AG08395 (cell line): ENCODE measurements at places on chromosomes 1 and 21.

DNA sequence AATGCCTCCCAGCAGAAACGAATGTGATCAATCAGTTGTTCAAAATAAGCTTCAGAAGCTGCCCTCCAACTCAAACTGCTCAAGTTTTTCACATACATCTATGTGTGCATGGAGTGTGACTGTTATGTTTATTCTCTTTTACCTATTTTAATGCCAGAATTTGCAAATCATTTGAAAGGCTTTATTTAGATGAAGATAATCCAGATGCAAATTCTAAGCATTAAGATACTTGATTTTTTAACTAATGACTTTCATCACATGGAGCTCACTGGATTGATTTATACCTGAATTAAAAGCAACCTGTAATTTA, 69.5 kb downstream of the PLD5 start:
- DNase-seq = no peak

DNA sequence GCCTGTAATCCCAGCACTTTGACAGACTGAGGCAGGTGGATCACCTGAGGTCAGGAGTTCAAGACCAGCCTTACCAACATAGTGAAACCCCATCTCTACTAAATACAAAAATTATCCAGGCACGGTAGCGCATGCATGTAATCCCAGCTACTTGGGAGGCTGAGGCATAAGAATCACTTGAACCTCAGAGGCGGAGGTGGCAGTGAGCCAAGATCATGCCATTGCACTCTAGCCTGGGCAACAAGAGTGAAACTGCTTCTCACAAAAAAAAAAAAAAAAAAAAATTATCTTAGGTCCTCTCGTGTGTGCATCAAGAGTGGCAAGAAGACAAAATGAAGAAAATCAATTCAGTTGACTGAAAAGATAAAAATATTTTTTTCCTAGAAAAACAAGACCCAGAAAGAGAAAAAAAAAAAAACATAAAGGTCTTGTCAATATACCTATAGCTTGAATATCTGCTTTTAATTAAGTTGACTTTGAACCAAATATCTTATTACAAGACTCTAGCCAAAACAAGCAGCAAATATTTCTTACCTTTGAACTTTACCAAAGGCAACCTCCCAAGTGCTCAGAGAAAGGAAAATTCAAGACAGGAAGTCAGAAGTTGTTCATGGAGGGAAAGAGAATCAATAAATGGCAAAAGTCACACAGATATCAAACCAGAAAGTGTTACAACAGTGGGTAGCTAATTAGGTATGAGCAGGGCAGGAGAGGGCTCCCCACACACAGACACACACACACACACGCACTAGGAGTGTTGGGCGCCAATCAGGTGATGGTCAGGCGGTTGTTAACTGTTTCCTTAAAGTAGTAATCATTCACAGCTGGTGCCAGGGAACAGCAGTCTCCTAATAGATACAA, 29.6 kb downstream of the ITLN2 start:
- DNase-seq = no peak

- no peak for DNase-seq
Observed at GRCh38 chr1:203630697-203631096, 4.1 kb downstream of the ATP2B4 start.

DNA sequence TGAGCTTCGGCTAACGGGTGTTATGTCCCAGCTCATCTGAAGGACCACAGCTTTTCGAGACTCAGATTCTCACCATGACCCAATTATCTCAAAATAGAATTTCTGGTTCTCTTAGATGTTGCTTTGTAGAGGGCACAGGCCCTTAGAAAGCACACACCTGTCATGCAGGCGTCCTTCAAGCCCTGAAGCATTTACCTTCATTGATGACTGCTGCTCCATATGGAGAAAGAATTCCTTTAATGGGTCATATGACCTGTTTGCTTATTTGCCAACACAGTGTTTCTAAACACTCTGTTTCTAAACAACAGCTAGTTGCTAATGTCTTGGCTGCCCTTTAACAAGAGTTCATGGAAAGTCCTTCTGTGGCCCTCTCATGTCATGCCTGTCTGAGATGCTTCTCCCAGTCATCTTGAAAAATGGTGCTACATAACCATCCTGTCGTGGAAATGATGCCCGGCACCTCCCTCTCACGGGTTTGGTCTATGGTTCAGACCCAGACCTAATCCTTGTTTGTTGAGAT, 495.7 kb downstream of the KIF26B start:
- DNase-seq = no peak

GRCh38 chr1:19258353-19258752, 6.7 kb downstream of the MRTO4 start:
- DNase-seq = no peak

- DNase-seq = peak; percentile 57
Observed at GRCh38 chr1:145846201-145846612, 777 bp downstream of the NUDT17 start.

DNA sequence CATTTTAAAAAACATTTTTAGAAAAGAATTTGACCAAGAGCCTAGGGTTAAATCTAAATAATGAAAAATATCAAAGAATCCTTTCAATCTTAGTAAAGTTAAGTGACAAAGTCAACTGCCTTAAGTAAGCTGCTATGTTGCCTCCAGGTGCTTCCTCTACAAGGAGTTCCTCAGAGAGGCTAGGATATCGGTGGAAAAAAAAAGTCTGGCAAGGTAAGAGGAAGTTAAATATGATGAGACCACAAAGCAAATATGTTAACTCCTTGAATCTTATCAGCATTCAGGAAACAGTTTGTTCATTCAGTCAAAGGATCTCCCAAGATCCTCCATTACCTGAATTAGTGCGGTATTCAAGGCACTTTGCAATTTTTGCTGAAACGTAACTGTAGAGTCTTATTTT, 563.5 kb downstream of the PTPRC start:
- DNase-seq = no peak

DNA sequence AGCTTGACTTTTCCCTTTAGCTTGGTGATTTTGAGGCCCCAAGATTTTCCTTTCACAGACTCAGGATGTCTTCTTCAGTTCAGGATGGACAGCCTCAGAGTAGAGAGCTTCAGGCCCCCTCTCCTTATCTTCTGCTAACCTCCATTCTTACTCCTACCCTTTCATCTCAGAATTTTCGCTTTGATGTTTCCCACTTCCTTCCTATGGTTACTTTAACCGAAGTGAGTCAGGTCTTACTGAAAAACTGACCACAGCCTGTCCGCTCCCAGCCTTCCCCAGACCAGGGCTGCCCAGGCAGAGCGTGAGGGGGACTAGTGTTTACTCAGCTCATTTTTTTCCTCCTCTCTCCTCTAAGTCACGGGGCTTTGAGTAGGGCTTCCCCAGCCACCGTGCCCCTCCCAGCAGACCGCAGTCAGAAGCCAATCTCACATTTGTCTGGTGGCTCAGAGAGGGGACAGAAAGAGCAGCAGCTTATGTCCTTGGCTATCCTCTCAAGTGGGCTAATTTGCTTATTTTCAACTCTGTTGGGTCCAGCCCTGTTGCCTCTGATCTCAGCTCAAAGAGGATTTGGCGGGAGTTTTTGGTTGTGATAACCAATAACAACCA, 4.2 kb upstream of the IL19 start:
- peak; percentile 66 for DNase-seq

DNA sequence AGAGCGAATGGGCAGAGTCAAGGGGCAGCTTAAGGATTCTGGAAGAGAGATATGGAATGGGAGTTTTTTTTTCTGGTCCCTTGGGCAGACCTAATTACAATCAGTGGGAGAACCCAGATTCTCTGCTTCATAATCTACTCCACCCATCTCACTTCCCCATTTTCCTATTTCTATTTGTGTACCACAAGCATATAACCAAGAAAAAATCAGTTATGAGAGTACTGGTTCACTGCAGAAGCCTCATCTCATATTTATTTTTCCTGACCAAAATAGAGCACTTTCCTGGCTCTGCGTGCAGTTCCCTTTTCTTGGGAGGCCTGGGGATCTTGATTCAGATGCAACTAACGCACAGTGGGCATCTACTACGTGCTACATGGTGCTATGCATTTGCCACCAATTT, 82.2 kb upstream of the SLFNL1 start:
- no peak for DNase-seq

GRCh38 chr1:109657395-109657794, 1.5 kb downstream of the GSTM4 start:
- DNase-seq = no peak

DNA sequence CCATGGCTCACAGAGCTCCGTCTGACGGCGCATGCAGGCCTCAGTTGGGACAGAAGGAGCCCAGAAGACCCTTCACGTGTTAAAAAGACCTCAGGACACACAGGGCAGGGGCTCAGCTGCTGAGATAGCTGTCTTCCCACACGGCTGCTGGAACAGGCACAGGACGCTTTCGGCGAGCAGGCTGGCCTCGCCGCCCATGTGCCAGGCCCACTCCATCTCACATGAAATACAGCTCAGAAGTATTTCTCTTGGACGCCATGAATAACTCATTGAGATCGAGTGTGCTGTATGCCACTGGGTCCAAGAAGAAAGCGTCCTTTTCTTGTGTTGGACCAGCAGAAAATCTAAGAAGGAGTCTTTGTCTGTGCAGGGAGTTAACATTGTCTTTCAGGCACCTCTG, 69.6 kb downstream of the SIM2 start:
- DNase-seq = no peak

DNA sequence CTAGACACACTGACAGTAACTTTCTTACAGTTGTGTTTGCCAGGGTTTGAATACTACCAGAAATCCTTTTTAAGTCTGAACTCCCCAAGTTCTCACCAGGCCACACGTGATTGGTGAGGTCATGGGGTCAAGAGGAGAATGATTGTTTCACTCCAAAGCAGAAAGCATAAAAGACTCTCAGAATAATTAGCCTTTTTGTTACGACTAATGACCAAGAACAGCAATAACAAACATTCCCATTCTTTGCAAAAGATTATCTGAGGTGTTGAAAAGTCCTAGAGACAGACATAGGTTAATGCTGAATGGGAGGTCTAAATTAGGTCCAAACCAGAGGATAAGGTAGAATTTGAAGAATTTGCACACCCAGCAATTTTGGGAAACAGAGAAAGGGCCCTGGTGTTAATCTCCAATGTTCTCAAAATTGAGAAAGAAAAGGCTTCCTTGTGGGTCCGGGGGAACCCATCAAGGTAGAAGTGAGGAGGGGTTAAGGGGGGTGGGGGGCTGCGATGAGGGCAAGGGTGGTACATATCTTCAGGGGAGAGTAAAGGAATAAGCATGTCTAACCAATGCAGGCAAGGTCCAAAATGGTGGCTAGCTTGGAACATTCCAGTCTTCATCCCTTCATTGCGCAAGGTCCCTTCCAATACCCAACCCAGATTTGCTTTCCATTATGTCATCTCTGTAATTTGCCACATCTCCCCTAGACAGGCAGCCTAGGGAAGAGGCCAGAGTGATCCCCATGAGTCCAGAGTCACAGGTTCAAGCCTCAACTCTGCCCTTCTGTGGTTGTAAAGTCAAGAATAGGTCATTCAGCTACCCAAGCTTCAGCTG, 74.6 kb upstream of the NFIA start:
- DNase-seq = no peak

DNA sequence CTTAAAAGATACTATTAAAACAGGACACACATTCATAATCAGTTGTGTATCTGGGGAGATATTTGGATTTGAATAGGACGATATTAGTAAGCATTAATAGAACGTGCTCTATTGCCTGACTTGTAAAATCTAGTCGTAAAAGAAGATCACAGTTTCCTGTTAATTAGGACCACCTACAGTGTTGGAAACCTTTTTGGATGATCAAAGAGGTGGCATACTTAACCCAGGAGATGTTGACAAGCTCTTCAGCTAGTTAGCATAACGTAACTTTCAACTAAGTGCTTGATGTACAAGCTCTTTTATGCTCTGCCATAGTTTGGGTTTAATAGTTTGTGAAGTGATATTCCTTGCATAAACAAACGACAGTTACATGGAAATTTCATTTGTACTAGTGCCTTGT, 293.3 kb upstream of the NR5A2 start:
- DNase-seq = no peak

DNA sequence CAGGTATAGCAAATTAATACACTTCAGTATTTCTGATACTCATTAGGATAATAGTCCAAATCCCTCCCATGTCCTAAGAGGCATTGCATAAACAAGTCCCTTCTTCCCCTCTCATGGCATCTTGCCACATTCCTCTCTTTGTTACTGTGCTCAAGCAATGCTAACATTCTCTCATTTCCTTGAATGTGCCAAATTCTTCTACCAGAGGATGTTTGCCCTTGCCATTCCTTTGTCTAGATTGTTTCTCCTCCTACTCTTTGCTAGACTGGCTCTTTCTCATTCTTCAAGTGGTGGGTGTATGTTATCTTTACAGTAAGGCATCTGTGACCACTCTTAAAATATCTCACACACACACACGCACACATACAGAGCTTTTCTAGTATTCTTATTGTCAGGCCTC, 621.0 kb upstream of the CXADR start:
- DNase-seq = peak; percentile 74

GRCh38 chr1:230772457-230773395, 25.5 kb downstream of the CAPN9 start:
- DNase-seq = peak; percentile 85

DNA sequence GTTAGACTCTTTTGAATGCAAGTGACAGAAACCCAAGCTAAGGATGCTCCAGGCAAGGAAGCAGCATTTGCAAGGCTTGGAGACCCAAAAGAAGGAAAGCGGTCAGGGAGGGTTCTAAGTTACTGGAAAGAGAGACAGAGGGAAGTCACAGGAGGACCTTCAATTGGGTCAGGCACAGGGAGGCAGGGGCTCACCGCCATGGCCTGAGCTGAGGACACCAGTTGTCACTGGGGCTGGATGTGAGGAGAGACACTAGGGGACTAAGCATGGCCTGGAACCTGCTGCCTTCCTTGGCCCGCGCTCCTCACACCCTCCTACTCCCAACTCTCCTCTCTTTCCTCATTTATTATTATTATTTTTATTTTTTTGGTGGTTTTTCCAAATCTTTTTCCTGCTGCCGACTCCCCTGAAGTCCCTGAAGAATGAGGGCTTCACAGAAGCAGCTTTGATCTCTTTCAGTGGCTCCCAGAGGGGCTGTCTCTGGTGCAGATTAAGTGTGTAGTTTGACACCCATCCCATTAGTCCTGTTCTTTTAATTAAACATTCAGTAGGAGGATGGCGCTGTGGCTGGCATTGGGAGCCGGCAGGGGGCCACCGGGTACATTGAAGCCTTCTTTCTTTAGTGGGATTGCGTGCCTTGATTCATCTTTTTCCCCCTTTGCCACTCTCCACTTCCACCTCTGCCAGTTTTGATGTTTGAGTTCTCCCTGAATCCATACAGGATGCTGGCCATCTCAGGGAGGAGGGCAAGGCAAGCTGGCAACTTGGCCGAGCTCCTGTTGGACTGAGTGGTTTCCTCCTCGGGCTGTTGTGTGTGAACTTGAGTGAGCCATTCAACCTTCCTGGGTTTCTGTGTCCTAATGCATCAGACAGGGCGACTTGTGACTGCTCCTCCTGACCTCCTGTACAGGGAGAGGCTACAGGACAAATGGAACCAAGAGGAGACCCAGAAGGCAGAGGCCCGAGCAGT, 59.3 kb downstream of the MDM4 start:
- DNase-seq = no peak
